ENCODE measurements at places on chromosomes 4 and X.

GRCh38 chr4:77913348-77913747 lies 50.7 kb downstream of the MRPL1 start:
- DNase-seq = no peak

DNA sequence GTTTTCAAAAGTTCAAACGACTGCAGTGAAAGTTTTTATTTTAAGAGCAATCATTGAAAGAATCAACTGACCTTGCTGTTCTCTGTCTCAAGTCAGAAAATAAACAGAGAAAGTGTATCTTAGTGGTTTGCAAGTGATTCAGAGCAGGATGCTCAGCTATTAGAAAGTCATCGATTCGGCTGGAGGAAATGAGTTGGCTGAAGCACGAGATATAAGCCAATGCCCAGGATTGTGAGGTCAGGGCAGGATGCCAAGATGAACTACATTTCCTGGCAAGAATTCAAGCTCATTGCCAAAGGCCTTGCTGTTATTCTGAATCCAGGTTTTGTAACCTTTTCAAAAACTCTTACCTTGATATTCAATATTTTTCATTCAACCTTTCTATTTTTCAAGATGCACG lies 541.4 kb upstream of the BOD1L1 start:
- no peak for DNase-seq

- DNase-seq = no peak
Observed at GRCh38 chrX:47170861-47171692, 22.6 kb upstream of the UBA1 start.

- DNase-seq = peak; percentile 4
Observed at GRCh38 chr4:80213117-80213815, 16.0 kb downstream of the PRDM8 start.

DNA sequence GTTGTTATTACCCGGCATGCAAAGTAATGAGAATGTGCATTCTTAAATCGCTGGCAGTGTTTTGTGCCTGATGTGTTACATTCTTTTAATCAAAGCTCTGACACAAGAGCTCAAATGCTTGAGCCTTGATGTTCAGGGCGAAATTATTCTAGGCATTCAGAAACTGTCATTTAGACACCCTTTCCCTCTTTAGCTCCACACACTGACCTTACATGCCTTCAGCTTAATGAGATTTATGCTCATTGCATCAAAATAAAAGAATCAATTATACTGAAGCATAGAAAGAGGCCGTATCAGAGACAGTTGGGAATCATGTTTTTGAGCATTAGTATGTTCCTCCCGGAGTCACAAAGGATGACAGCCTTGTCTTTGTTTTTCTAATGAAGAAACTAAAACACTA lies 56.7 kb downstream of the FAM114A1 start:
- no peak for DNase-seq

DNA sequence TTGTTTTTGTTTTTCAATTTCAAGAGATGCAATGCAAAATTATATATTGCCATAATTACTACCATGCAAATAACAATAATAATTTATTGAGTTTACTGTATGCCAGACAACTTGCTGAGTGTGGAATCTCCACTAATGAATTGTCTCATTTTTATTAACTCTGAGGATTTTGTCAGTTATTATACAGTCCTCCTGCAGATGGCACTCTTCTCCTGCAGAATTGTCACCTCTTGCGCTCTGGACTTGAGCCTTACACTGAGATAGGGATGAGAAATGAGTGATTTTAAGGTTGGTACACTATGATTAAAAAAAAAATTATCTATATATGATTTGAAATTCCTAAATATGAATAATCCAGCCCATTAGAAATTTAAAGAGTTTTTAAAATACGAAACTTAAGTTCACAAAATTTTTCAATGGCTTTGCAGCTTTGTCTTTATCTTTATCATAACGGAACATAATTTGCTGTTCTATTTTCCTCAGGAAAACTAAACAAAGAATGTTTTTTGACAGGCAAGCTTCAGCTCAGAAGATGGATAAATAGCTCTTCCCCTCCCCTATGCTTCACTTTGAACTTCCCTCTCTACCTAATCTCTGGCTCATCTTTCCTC lies 12.7 kb upstream of the PAQR3 start:
- peak; percentile 8 for DNase-seq

- DNase-seq = no peak
Observed at GRCh38 chrX:129768586-129769466, 10.9 kb upstream of the SASH3 start.

GRCh38 chr4:76373919-76374552 lies 46.9 kb downstream of the CCDC158 start:
- no peak for DNase-seq

DNA sequence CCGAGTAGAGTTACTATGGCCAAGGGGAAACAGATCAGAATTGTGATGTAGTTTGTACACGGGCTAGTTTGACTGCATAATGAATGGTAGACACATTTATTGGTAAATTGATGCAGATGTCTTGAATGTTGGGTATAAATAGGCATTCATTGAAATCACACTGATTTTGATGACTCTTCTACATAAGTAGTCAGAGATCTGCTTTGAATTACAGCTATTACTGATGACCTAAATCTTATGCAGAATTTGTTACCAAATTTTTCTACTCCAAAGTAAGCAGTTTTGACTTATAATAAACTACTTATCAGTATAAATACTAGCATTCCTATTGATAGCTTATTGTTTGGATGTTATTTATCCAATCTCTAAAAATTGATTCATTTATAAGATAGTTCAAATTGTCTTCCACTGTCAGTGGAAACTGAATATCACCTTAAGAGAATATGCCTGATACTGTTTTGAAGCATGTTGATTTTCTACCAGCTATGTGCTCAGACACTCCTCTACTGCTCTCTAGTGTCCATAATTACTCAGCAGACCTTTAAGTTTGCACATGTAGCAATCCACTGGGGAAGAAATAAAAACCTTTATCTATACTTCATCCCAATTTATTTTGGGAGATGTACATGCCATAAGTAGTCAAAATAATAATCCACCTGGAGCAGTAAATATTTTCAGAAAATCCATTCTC lies 120.3 kb downstream of the RASL11B start:
- peak; percentile 65 for DNase-seq

DNA sequence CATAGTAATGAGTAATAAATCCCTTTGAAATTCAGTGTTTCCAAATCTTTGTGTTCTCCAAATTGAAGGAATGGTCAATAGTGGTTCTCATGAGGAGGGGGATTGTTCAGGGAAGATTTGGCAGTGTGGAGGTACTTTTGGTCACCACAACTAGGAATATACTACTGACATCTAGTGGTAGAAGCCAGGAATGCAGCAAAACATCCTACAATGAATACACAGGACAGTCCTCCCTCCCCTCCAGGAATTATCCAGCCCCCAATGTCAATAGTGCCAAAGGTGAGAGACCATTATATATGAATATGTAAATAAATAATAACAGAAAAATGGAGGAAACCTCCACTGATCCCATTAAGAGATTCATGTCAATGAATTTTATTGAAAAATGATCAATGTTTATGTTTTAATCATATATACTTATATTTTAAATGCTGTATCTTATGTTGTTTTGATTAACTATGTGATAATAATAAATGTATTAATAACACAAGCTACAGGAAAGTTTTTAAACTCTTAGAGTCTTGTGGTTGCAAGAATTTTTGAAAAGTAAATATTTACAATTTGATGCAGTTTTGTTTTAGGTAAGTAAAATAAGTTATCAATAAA lies 14.4 kb upstream of the FAM9A start:
- DNase-seq = peak; percentile 18

- no peak for DNase-seq
Observed at GRCh38 chr4:38615847-38616246, 48.2 kb upstream of the KLF3 start.

DNA sequence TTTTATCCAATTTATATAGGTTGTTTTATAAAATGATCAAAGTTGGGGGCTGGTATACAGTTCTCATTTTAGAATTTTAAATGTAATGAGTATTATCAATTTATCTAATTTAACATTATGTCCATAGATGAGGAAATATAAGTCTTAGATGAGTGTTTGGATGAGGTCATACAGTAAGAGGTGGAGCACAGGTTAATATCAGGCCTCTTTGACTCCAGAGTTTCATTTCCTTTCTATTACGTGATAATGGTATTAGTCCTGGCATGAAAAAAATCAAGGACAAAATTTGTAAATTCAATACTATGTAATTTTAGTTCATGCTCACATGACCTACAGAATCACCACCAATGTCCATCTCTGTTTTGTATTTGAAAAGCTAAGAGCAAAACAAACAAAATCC lies 269.8 kb downstream of the FSTL5 start:
- DNase-seq = no peak

- DNase-seq = no peak
Observed at GRCh38 chr4:187286525-187286924, 562.9 kb upstream of the FAT1 start.

- peak; percentile 39 for DNase-seq
Observed at GRCh38 chr4:185039508-185040273, 21.4 kb downstream of the HELT start.

DNA sequence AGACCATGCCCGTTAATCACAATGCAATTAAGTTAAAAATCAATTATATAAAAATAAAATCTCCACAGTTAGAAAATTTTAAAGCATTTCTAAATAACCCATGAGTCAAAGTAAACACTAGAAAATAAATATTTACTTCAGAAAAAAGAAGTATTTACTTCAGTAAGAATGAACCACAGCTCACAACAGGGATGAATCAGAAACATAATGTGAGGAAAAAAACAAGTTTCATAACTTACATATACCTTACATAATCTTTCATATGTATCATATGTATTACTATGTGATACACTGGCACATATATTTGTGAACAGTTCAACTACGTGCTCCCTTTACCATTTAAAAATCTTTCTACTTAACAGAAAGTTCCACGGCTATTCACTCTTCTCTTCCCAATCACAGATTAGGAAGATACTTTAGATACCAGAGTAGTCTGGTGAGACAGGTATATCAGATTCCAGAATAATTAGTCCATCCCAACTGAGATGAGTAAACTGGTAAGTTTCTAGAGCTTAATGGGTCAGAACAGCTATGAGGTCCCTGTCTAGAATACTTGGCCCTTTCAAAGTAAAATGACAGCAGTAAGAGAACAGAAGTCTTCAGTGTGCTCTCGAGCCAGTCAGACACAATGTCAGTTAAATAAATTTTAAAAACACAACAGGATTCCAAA lies 70.3 kb downstream of the SH3RF1 start:
- no peak for DNase-seq

DNA sequence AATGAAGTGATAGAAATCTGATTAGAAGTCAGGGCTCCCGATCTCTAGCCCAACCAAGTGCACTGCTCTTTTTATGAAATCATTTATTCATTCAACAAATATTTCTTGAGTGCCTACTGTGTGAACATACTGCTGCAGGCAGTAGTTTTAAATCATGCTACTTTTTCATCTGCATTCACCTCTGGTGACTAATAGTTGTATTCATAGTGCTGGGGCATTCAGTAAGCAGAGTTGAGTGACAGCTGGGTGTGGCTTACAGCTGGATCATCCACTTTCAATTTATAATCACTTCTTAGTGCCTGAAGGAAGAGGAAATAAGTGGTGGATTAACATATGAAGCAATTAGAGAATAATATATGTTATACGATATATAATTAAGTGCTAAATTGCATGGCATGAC lies 94.1 kb upstream of the HPRT1 start:
- no peak for DNase-seq

DNA sequence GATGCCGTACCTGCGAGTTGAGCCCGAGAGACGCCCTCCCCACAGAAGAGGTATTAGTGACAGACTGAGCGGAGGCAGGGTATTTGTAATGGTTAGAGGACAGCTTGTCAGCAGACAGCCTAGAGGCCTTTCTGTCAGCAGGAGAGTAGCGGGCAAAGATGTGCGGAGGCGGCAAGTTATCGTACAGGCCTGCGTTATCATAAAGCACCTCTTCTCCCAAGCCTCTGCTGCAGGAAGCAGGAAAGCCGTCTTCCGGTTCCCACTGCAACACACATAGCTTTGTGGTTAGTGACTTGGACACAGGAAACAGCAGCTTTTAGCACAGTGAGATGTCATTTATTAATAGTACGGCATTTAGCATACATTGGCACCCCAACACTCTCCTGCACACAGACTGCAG lies 158.3 kb downstream of the AFAP1 start:
- DNase-seq = no peak

GRCh38 chrX:40273356-40274050 lies 175.7 kb upstream of the BCOR start:
- no peak for DNase-seq

- DNase-seq = no peak
Observed at GRCh38 chr4:37748485-37748884, 62.3 kb upstream of the RELL1 start.

GRCh38 chr4:42541647-42542046 lies 115.3 kb downstream of the ATP8A1 start:
- DNase-seq = no peak

GRCh38 chr4:14053291-14053690 lies 425.8 kb upstream of the BOD1L1 start:
- DNase-seq = no peak

DNA sequence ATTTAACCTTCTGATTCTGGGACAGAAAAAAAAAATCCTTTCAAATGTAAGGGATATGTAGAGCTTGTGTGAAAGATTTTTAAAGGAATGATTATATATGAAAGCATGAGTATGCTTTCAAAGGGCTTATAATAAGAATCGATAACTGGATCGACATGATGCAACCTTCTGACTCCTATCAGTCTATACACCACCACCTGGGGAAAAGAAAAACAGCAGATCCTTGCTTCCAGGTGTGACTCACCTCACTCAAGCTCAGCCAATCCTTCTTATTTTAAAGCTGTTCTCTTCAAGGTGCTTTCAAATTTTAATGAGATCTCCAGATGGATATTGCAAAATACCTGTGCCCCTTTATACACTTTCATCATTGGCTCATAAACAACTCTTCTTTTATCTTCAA lies 102.1 kb upstream of the EDNRA start:
- no peak for DNase-seq

DNA sequence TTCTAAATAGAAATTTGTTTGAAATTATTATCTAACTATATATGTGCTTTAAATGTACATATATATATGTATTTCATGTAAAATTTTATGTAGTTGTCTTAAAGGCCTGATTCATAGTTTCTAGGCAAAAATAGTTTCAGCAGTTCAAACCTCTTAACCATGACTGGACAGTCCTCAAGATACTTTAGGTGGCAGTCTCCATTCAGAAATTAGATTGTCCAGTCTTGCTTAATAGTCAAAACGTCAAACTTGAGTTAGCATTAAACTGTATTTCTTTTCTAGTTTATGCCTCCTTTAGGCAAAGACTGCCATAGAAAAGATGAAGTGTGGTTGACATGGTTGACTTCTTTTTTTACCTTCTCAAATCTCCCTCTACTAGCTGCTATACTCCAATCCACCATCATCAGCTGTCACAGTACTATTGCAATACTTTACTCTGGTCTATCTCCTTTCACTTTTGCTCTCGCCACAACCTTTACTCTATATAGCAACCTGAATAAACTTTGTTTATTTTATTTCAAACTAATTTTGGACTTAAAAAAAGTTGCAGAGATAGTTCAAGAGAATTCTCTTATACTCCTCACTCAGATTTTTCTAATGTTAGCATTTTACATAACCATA lies 395.6 kb upstream of the DIPK2B start:
- no peak for DNase-seq
